CD4-positive, alpha-beta T cell (primary cell): ENCODE measurements at places on chromosomes 7 and 10. TPM values are rescaled to one million over a fixed set of nuclear protein-coding genes. Genes with fewer than 3 reads are reported as not detected.

GRCh38 chr7:99644431-99644830 is 27.7 kb downstream of the ZSCAN25 start:
- no peak overlapping the region for H3K4me3 ChIP-seq
- H3K4me1 ChIP-seq, result no peaks in the 10 kb centered on the region
- H3K27me3 ChIP-seq, result no peaks in the 10 kb centered on the region

GRCh38 chr10:55485827-55486226 is 684.8 kb upstream of the PCDH15 start:
- H3K36me3 ChIP-seq, result no peaks in the 10 kb centered on the region
- DNase-seq, result no peak
- H3K4me1 ChIP-seq, result no peaks in the 10 kb centered on the region
- H3K4me3 ChIP-seq, result no peak overlapping the region
- H3K27ac ChIP-seq, result no peak overlapping the region

DNA sequence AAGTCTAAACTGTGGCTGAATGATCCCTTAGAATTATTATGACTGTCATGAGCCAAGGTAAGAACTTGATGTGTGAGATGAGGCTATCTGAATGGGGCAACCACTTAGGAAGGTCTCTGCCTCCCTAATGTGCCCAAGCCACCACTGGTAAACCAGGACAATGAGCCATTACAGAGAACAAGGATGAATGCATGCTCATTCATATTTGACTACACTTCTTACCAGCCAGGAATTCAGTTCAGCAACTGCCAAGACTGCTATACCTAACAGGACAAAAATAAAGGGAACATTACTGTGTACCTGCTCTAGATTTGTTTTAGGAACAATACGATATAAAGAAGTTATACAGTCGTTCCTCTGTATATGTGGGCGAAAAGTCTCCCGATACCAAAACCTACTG is 23.0 kb downstream of the MPP7 start:
- DNase-seq, result no peak
- H3K36me3 ChIP-seq, result no peaks in the 10 kb centered on the region
- no peak overlapping the region for H3K27ac ChIP-seq
- peaks cover 3% of the 10 kb centered on the region for H3K4me1 ChIP-seq

The ERVW-1 gene
- not detected for total RNA-seq

The SHTN1 gene
- 0.75 TPM for total RNA-seq

DNA sequence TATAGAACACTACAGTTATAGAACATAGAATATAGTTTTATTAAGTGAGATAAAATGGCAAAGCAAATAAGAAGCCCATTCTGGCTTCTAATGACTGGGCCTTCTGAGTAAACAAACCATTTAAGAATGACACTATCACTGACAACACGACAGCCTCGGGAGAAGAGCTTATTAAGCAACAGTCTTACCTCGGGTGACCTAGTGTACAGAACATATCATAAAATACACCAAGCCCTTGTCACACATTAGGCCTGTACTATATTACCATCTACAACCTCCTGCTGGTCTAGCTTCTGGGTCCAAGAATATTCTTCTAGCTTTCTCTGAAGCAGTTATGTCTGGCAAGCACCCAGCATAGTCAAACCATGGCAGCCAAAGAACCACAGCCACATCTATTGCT is 32.0 kb downstream of the CCDC186 start:
- no peak overlapping the region for H3K4me3 ChIP-seq
- DNase-seq, result no peak
- no peak overlapping the region for H3K27ac ChIP-seq
- no peaks in the 10 kb centered on the region for H3K27me3 ChIP-seq
- H3K36me3 ChIP-seq, result peaks cover 53% of the 10 kb centered on the region
- no peaks in the 10 kb centered on the region for H3K4me1 ChIP-seq

DNA sequence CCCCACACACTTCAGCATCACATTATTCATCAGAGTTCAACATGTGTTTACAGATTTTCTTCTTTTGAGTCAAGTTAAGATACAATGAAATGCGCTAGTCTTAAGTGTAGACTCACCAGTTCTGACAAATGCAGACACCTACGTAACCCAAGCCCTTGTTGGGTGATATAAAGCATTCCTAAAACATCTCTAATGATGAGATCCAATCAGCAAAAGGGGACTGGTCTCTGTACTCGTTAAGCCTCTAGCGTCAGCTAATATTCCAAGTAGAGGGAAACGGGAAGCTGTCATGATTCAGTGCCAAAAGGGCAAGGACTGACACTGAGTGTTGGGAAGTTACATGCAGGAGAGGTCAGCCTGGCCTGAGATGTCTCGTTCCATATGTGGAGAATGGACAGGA is 38.7 kb upstream of the TRIL start:
- H3K4me3 ChIP-seq, result no peak overlapping the region
- H3K36me3 ChIP-seq, result no peaks in the 10 kb centered on the region

The SAMD9L gene
- total RNA-seq, result 8.5 TPM

The RALA gene
- total RNA-seq, result 27.5 TPM

GRCh38 chr10:103818105-103818504 is 37.3 kb downstream of the SH3PXD2A start:
- H3K36me3 ChIP-seq, result no peaks in the 10 kb centered on the region
- no peaks in the 10 kb centered on the region for H3K4me1 ChIP-seq
- H3K27ac ChIP-seq, result no peak overlapping the region

DNA sequence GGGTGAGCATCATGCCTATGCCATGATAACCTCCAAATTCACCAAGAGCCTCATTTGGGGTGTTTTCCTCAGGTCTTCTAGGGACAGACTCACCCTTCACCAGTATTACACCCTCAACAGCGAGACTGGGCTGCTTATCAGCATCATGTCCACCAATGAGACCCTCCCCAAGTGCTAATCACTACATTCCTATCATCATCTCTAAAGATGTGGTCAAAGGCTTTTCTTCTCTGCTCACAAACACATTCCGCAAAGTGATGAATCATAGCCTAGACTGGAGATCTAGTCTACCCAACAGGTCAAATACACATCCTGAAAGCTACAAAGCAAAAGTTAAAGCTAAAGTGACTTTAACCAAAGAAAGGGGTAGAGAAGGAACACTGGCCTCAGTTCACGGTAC is 75.3 kb upstream of the C7orf33 start:
- H3K4me1 ChIP-seq, result no peaks in the 10 kb centered on the region
- no peaks in the 10 kb centered on the region for H3K27me3 ChIP-seq
- no peak overlapping the region for H3K4me3 ChIP-seq
- H3K27ac ChIP-seq, result no peak overlapping the region
- no peaks in the 10 kb centered on the region for H3K36me3 ChIP-seq

The CYP3A7 gene
- not detected for total RNA-seq

- H3K4me3 ChIP-seq, result no peak overlapping the region
- H3K27me3 ChIP-seq, result no peaks in the 10 kb centered on the region
- no peaks in the 10 kb centered on the region for H3K4me1 ChIP-seq
- no peaks in the 10 kb centered on the region for H3K36me3 ChIP-seq
- no peak overlapping the region for H3K27ac ChIP-seq
Measured at GRCh38 chr7:19210893-19211413, 65.7 kb upstream of the FERD3L start.

- no peak overlapping the region for H3K27ac ChIP-seq
- H3K36me3 ChIP-seq, result no peaks in the 10 kb centered on the region
- H3K4me1 ChIP-seq, result no peaks in the 10 kb centered on the region
- DNase-seq, result no peak
- no peaks in the 10 kb centered on the region for H3K27me3 ChIP-seq
Measured at GRCh38 chr10:24344695-24345463, 135.9 kb downstream of the KIAA1217 start.

DNA sequence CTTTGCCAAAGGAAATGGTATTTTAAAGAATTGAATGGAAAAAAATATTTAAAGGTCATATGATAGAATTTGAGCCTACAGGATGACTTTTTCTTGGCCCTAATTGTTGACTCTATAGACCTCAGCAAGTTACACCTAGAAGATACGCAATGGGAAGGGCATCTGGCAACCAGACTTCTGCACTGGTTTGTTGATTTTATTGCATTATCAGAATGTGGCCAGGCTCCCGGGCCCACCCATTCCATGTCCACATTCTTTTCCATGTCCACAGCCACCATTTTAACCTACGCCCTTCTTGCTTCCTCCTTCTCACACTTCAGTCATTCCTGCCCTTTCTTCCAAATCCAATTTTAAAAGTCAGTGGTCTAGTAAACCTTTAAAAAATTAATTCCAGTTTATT is 738.4 kb downstream of the SUGCT start:
- H3K27ac ChIP-seq, result no peak overlapping the region
- no peaks in the 10 kb centered on the region for H3K27me3 ChIP-seq
- no peaks in the 10 kb centered on the region for H3K36me3 ChIP-seq

- no peaks in the 10 kb centered on the region for H3K27me3 ChIP-seq
- no peak overlapping the region for H3K27ac ChIP-seq
- no peak overlapping the region for H3K4me3 ChIP-seq
- H3K36me3 ChIP-seq, result no peaks in the 10 kb centered on the region
- DNase-seq, result no peak
- H3K4me1 ChIP-seq, result no peaks in the 10 kb centered on the region
Measured at GRCh38 chr7:3157566-3158287, 114.1 kb upstream of the CARD11 start.

- no peaks in the 10 kb centered on the region for H3K4me1 ChIP-seq
- H3K27ac ChIP-seq, result no peak overlapping the region
- no peaks in the 10 kb centered on the region for H3K36me3 ChIP-seq
- DNase-seq, result no peak
Measured at GRCh38 chr7:20454202-20454601, 123.5 kb downstream of the ITGB8 start.

- no peak overlapping the region for H3K4me3 ChIP-seq
- no peaks in the 10 kb centered on the region for H3K27me3 ChIP-seq
- H3K4me1 ChIP-seq, result no peaks in the 10 kb centered on the region
- no peaks in the 10 kb centered on the region for H3K36me3 ChIP-seq
- no peak for DNase-seq
- H3K27ac ChIP-seq, result no peak overlapping the region
Measured at GRCh38 chr10:114751856-114752255, 69.7 kb upstream of the FHIP2A start.

DNA sequence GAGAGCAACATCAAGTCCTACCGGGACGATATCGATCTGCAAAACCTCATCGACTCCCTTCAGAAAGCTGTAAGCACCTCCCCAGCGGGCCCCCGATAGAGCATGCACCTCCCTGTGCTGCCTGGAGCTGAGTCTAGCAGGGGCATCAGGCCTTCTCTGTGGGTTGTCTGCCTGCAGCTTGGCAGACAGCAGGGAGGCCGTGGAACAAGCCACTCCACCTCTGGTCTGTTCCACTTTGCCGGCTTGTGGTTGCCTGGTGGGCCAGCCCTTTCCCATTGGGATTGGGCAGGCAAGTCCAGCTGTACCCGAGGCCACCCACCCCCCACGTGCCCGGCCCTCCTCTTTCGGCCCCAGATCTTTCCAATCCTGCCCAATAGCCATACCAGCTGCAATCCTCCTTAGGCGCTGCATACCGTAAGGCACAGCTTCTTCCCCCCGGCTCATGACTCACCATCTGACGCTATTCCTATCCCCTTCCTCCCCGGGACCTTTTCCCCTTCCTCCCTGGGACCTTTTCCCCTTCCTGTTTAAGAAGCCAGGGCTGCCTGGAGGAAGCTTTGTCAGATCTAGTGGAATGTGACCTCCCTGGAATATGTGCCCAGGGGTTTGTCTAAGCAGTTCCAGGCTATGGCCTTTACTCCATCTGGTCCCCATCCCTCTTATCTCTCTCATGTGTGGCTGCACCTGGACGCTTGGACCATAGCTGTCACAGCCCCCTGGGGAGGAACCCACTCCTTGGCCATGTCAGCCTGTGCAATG is 28.1 kb upstream of the SH2D4B start:
- peaks cover 94% of the 10 kb centered on the region for H3K36me3 ChIP-seq
- no peaks in the 10 kb centered on the region for H3K27me3 ChIP-seq
- no peak overlapping the region for H3K4me3 ChIP-seq
- no peak for DNase-seq

The ASB10 gene
- total RNA-seq, result not detected

DNA sequence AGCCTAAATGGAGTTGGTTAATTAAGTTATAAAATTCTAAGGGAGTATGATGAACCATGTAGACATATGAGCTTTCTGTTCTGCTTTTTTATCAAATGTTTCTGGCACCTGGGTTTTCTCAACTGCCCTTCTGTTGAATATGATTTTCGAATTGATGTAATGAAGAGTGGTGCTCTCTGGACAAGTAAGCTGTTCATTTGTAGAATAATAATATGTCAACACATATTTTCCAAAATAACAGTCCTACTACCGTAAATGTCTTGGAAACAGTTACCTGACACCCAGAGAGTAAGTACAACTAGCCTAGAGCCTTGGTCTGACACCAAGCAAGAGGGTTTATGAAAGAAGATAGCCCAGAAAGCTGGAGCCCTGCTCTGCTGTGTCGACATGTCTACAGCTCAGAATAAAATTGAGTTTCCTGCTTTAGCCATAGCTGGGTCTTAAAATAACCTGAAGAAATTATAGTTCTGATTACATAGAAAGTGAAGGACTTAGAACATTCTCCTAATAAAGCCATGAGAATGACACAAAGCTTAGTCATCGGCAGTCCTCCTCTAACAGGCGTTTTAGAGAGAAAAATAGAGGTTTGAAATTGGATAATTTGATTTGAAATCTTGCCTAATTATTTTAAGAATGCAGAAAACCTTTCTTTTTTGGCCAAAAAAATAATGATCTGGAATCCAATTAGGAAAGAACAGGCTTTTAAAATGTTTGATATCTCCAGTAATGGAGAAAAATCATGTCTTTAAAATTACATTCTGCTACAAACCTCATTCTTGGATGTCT is 25.1 kb downstream of the HDAC9 start:
- no peaks in the 10 kb centered on the region for H3K36me3 ChIP-seq
- no peak for DNase-seq
- H3K4me3 ChIP-seq, result no peak overlapping the region
- no peak overlapping the region for H3K27ac ChIP-seq
- no peaks in the 10 kb centered on the region for H3K4me1 ChIP-seq

The NUTM2D gene
- total RNA-seq, result 3.7 TPM

The POLR2J gene
- total RNA-seq, result 35.8 TPM

- H3K36me3 ChIP-seq, result no peaks in the 10 kb centered on the region
- DNase-seq, result no peak
- H3K27ac ChIP-seq, result no peak overlapping the region
- H3K27me3 ChIP-seq, result no peaks in the 10 kb centered on the region
Measured at GRCh38 chr7:128791972-128792327, 182 bp downstream of the CCDC136 start.

DNA sequence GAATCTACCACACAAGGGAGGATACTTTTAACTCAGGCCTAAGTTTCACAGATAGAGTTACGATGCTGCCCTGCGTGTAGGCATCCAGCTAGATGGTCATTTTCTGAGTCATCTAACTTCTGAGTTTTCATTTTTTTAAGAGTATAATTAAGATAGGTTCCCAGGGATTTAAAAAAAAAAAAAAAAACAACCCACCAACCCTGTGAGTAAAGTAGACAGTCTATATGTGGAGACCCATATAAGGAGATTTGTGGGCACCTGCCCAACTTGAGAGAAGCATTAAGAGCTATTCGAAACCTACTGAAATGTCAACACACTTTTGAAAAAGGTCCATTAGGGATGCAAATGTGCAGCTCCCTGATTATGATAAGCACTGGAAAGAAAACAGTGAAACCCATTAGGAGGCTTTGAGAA is 257.3 kb downstream of the TRIL start:
- no peak overlapping the region for H3K27ac ChIP-seq
- no peaks in the 10 kb centered on the region for H3K4me1 ChIP-seq
- no peaks in the 10 kb centered on the region for H3K36me3 ChIP-seq
- DNase-seq, result no peak
- no peaks in the 10 kb centered on the region for H3K27me3 ChIP-seq

The PKD2L1 gene
- total RNA-seq, result not detected

The AASS gene
- 1.5 TPM for total RNA-seq

- no peaks in the 10 kb centered on the region for H3K36me3 ChIP-seq
- no peaks in the 10 kb centered on the region for H3K27me3 ChIP-seq
- H3K4me3 ChIP-seq, result no peak overlapping the region
- H3K27ac ChIP-seq, result no peak overlapping the region
Measured at GRCh38 chr7:67432536-67433234, 436.1 kb downstream of the TYW1 start.

The SLC35G1 gene
- 2.9 TPM for total RNA-seq

The LIPF gene
- total RNA-seq, result not detected

- no peak overlapping the region for H3K4me3 ChIP-seq
- H3K27me3 ChIP-seq, result no peaks in the 10 kb centered on the region
- H3K36me3 ChIP-seq, result peaks cover 38% of the 10 kb centered on the region
- DNase-seq, result no peak
Measured at GRCh38 chr7:35878351-35878750, 77.5 kb downstream of the SEPTIN7 start.
